ENCODE measurements at places on chromosomes 1 and 21.
A peak's percentile ranks its signal among the peaks of the same experiment; 100 is the strongest.

DNA sequence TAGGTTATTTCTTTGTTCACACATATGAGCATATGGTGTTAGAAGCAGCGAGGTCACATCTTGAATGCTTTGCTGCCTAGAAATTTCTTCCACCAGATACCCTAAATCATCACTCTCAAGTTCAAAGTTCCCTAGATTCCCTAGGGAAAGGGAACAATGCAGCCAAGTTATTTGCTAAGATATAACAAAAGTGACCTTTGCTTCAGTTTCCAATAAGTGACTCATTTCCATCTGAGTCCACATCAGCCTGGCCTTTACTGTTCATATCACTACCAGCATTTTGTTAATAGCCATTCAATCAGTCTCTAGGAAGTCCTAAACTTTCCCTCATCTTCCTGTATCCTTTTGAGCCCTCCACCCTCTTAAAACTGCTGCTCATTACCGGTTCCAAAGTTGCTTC, 1502.5 kb downstream of the KCNT2 start:
- no peak for DNase-seq

- DNase-seq: no peak
Observed at GRCh38 chr1:153649137-153649862, 9.2 kb upstream of the SNAPIN start.

- DNase-seq: no peak
Observed at GRCh38 chr1:172533513-172534151, 682 bp downstream of the SUCO start.

GRCh38 chr1:66542811-66543767, 9.1 kb downstream of the SGIP1 start:
- DNase-seq: peak; percentile 13

DNA sequence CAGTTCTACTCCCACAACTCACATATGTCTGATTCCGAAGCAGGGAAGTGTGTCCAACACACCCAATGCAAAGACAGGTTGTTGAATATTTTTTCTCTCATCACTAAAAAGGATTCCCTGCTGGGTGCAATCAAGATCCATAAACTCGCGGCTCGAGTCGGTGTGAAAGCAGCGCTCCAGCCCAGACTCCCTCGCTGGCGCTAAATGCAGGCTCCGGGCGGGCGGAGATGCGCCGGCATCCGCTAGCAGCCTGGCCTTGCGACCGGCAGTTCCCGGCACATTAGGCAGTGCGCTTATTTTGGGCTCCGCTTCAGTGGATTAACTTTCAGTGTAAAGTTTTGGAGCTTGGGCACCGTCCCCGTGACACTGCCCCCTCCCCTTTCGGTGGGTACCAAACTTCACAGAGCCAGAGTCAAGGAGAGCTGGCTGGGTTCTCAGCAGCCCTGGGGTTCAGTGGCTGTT, 87.7 kb upstream of the POU3F1 start:
- peak; percentile 51 for DNase-seq

- DNase-seq: no peak
Observed at GRCh38 chr1:178587096-178587495, 74.2 kb downstream of the TEX35 start.

GRCh38 chr1:37553598-37553926, 531 bp downstream of the SNIP1 start:
- DNase-seq: no peak

- no peak for DNase-seq
Observed at GRCh38 chr1:115669886-115670285, 28.1 kb downstream of the VANGL1 start.

DNA sequence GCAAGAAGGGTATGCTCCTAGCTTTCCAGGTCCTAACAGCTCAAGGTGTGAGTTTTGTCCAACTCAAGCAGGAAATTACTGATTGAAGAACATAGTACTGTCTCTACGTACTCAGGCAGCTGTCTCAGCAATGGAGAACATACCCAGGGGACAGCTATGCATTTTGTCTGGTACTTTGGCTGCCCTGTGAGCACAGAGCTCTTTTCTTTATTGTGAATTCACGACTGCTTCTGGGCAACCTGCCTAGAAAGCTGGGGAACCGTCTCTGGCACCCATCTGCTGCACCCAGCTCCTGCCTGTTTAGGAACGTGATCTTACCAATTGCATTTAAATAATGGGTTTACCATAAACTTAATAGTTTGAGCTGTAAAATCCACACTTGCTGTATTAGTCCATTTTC, 258.1 kb downstream of the HHAT start:
- no peak for DNase-seq

GRCh38 chr1:204255966-204256365, 42.2 kb upstream of the GOLT1A start:
- peak; percentile 62 for DNase-seq

DNA sequence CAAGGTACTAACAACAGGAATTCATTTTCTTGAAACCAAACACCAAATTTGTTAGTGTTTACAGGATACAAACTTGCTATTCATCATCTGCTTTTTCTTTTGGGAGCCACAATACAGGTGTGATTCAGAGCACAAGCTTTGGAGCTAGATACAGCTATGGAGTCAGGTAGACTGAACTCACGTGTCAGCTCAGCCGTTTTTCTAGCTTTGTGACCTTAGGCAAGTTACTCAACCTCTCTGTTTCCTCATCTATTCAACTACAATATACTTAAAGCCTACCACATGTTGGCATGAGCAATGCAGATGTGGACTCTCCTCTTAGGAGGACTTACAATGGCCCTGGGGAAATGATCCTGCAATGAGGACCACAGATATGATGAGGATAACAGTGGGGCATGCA, 6.3 kb downstream of the HTR1D start:
- DNase-seq: no peak
